AG10803 (cell line): ENCODE measurements at places on chromosomes 3 and 15.

- no peak for DNase-seq
Measured at GRCh38 chr3:42442640-42443039, 32.2 kb upstream of the LYZL4 start.

- no peak for DNase-seq
Measured at GRCh38 chr15:58549785-58550074, 117.9 kb downstream of the LIPC start.

- DNase-seq = peak; percentile 56
Measured at GRCh38 chr3:156763931-156764720, 62.0 kb upstream of the LEKR1 start.

GRCh38 chr15:92009162-92009561, 155.7 kb downstream of the SLCO3A1 start:
- DNase-seq = no peak

DNA sequence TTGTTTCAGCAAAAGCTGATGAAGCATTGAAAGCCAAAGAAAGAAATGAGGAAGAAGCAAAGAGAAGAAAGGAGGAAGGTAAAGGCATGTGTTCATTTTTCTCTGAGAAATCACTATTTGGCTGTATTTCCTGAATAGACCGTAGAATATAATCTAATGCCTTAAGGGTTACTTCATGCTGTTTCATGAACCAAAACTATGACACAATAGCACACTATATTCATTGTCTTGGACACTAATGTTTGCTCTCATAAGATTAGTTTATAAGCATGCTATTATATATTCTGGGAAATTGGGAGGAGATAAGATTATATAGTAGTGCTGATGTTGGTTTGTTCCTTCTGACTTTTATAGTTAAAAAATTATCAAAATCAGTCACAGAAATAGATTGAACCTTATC, 110.1 kb upstream of the MLF1 start:
- DNase-seq = no peak

GRCh38 chr3:141286856-141287255, 55.2 kb downstream of the PXYLP1 start:
- no peak for DNase-seq

DNA sequence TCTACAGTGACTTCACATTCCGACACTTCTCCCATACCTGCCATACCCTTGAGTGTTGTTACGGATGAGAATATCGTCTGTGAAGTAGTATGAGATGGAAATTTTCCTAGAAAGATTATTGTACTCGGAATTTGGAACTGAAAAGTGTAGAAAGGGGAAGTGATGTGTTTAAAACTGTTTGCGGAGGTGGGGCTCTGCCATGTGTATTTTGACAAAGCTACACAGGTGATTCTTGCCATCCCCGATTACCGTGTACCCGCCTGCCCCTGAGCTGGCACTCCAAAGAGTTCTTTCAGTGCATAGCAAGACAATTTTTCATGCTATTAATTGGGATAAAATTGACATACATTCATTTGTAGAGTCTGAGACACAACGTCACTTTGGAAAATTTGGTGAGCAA, 81.7 kb downstream of the OPA1 start:
- no peak for DNase-seq

DNA sequence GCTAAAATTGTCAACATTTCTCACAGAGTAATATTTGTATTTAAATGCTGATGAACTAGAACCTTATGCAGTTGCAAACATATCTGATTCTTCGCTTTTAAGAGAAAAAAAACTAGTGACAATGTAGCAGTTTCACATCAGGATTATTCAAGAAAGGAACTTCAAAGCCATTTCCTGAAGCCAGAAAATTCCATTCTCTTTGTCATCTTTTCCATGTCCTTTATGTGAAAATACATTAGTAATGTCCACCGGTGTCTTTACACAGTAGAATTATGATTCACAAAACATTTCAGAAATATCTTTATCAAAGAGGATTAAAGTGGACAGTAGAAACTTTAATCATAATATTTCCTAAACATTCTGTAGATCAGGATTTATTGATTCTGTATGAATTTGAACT, 12.7 kb upstream of the LXN start:
- no peak for DNase-seq
